Activated T-cell treated with anti-CD3 and anti-CD28 coated beads for 48 hours (primary cell): ENCODE measurements at places on chromosomes 3 and 15.

GRCh38 chr15:83285979-83286553 lies 1.6 kb upstream of the BNC1 start:
- DNase-seq = no peak

GRCh38 chr3:86594838-86595237 lies 396.1 kb downstream of the VGLL3 start:
- no peak for DNase-seq

GRCh38 chr15:85423256-85423655 lies 42.9 kb downstream of the AKAP13 start:
- no peak for DNase-seq

GRCh38 chr3:212432-212831 lies 15.9 kb downstream of the CHL1 start:
- DNase-seq = no peak

GRCh38 chr15:88038261-88038660 lies 218.3 kb downstream of the NTRK3 start:
- no peak for DNase-seq
